Activated naive CD4-positive, alpha-beta T cell treated with anti-CD3 and anti-CD28 coated beads for 36 hours (primary cell): ENCODE measurements at places on chromosomes 7 and 10. TPM values are rescaled to one million over a fixed set of nuclear protein-coding genes. Genes with fewer than 3 reads are reported as not detected.

TFEC gene
- not detected for total RNA-seq

TRDMT1 gene
- 7.2 TPM for total RNA-seq

EPO gene
- not detected for total RNA-seq

EXOC6 gene
- total RNA-seq = 7.6 TPM

COL1A2 gene
- 0.35 TPM for total RNA-seq

PTPN12 gene
- total RNA-seq = 7.6 TPM

GHITM gene
- 281 TPM for total RNA-seq

C10orf67 gene
- 2.0 TPM for total RNA-seq

ZNF425 gene
- 0.57 TPM for total RNA-seq

SEMA3A gene
- total RNA-seq = 2.7 TPM

OLAH gene
- total RNA-seq = 0.74 TPM

NOBOX gene
- not detected for total RNA-seq

IFRD1 gene
- total RNA-seq = 50.5 TPM

C7orf57 gene
- 0.29 TPM for total RNA-seq

C7orf25 gene
- total RNA-seq = 2.0 TPM

RPEL1 gene
- total RNA-seq = 0.17 TPM

FAM237B gene
- not detected for total RNA-seq

GPAM gene
- total RNA-seq = 7.3 TPM

KCP gene
- total RNA-seq = not detected

PLAC9 gene
- not detected for total RNA-seq

DGKI gene
- total RNA-seq = 2.7 TPM

ITPRID1 gene
- not detected for total RNA-seq

PCGF5 gene
- total RNA-seq = 36.4 TPM

NEUROG3 gene
- total RNA-seq = not detected

ATP5MK gene
- total RNA-seq = 422 TPM

ASB10 gene
- total RNA-seq = not detected

CLCN1 gene
- total RNA-seq = not detected

UBN2 gene
- total RNA-seq = 10.6 TPM

ACBD7 gene
- 0.94 TPM for total RNA-seq

CUBN gene
- 0.41 TPM for total RNA-seq

GPR15LG gene
- not detected for total RNA-seq

NME8 gene
- not detected for total RNA-seq

PNLIPRP2 gene
- total RNA-seq = not detected
